ENCODE measurements at places on chromosomes 7 and 10.
A peak's percentile ranks its signal among the peaks of the same experiment; 100 is the strongest.

DNA sequence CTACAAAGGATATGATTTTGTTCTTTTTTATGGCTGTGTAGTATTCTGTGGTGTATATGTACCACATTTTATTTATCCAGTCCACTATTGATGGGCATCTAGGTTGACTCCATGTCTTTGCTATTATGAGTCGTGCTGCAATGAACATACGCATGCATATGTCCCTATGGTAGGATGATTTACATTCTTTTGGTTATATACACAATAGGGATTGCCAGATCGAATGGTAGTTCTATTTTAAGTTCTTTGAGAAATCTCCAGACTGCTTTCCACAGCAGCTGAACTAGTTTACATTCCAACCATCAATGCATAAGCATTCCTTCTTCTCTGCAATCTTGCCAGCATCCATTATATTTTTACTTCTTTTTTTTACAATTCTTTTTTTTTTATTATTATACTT, 35.6 kb upstream of the FAM13C start:
- DNase-seq, result no peak

GRCh38 chr7:3517344-3517743, 216.3 kb downstream of the SDK1 start:
- no peak for DNase-seq

DNA sequence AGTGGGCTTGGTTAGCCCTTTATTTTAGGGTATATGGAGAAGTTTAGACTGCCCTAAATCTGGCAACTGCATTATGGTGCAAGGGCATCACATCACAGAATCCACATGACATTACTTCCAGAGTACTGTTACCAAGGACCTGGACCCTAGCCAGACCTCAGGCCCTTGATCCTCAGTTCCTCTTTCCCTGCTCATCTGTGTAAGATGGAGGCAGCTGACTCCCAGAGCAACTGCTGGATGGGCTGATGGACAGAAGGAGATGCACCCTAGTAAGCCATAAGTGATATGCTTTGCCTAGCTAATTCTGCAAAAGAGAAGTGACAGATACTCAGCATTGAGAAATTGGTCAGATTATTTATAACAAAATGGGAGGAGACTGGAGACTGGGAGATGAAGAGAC, 131.7 kb downstream of the DYNC1I1 start:
- no peak for DNase-seq

GRCh38 chr7:35630024-35630972, 64.6 kb downstream of the HERPUD2 start:
- peak; percentile 54 for DNase-seq

DNA sequence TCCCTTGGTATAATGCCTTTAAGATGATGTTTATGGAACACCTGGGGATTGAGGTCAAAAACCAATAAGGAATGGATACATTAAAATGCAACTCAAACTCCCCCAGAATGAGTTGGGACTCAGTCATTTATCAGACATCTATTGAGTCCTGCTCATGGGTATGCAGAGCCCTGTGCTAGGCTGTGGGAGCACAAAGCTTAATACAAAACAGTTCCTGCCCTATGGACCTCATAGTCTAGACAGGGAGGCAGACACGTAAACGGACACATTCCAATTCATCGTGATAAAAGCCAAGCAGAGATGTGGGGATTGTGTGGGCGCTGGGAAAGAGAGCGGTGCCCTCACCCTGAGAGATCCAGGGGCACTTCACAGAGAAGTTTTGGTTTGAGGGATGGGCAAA, 181.7 kb downstream of the PTEN start:
- DNase-seq, result no peak

DNA sequence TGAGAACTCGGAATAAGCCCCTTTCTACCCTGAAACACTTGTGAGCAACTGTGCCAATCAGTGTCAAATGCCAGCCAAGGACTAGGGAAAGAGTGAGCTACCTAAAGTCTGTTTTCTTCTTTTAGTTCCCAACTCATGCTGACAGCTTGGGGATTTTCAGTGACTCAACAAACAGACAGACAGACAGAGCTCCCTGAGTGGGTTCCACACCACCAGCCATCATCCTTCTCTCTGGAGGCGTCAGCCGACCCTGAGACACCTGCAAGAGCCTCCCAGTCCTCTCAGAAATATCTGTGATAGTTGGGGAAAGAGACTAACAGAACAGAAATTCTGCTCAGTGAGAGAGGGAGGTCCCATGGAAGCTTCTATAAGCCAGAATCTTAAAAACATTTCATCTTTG, 49.5 kb downstream of the GATA3 start:
- DNase-seq, result no peak

GRCh38 chr10:78552261-78552811, 516.4 kb upstream of the ZMIZ1 start:
- DNase-seq, result no peak

Data from ELR (cell line).